Nucleus accumbens (tissue), 56 donors: ENCODE measurements at places on chromosomes 6 and 20.

- no peak for DNase-seq
Observed at GRCh38 chr20:40397467-40397866, 291.6 kb downstream of the MAFB start.

GRCh38 chr20:39645131-39645530 is 683.0 kb downstream of the DHX35 start:
- DNase-seq: no peak

DNA sequence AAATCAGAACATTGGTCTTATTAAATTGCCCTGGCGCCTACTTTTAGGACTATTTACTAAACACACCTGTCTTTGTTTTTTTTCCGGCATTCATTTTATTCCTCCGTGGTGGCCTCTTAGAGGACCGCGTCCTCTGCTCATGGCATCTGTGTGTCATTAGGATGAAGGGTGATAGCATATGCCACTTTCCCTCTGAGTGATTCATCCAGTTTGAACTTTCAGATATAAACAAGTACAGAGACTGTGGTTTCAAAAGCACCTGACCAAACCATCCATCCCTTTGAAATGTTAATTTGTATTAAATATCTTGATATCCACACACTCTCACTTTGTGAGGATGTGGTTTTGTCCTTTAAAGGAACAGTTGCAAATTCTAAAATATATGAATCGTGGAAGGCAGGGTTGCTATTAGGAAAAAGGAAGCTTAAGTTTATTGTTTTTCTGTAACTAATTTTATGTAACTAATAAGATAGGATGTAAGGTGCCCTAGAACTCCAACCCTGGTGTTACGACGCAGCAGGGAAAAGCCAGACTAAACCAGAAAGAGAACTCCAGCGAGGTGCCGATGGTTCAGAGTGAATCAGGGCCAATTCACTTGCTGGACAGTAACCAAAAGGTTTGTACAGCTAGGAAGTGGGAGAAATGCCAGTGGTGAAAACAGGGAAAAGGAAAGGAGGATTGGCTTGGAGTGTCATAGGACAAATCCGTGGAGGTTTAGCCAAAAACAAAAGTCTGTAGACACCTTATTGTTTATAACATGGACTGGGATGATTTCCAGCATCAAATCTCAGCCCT is 98.7 kb downstream of the SHLD1 start:
- DNase-seq: no peak

DNA sequence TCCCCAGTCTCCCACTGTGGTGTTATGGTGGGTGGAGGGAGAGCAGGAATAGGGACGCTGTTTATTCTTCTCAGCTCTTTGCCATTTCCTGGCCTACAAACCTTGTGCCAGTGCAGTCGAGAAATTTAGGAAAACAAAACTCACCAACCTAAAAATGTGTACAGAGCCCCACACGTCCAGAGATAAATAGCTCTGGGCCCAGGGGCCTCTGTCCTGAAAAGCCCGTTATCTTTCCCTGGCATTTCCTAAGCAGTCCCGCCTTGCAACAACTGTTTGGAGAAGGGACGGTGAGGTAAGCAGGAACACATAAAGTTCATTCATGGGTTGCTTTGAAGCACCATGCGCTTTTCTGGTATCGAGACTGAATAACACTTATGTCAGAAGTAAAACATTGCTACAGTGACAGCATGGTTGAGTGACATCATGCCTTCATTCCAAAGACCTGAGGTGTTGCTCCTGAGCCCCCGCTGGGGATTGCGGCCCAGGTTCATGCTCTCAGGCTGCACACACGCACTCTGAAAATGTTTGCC is 80.1 kb upstream of the NXT1 start:
- DNase-seq: no peak

- DNase-seq: no peak
Observed at GRCh38 chr20:59016795-59017492, 2.3 kb upstream of the TUBB1 start.

DNA sequence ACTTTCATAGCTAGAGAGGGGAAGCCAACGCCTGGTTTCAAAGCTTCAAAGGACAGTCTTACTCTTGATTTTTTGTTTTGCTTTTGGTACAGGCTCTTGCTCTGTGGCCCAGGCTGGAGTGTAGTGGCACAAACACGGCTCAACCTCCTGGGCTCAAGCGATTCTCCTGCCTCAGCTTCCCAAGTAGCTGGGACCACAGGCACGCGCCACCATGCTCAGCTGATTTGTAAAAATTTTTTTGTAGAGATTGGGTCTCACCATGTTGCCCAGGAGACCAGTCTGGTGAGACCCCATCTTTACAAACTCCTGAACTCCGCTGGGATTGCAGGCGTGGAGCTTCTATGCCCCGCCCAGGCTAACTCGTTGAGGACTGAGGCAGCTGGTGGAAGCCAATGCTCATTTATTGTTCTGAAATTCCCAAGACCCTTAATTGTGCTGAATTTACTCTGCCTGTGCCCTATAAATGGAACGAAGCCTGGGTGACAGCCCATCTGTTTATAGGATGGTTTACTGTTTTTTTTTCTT is 18.0 kb downstream of the SRSF3 start:
- DNase-seq: no peak

DNA sequence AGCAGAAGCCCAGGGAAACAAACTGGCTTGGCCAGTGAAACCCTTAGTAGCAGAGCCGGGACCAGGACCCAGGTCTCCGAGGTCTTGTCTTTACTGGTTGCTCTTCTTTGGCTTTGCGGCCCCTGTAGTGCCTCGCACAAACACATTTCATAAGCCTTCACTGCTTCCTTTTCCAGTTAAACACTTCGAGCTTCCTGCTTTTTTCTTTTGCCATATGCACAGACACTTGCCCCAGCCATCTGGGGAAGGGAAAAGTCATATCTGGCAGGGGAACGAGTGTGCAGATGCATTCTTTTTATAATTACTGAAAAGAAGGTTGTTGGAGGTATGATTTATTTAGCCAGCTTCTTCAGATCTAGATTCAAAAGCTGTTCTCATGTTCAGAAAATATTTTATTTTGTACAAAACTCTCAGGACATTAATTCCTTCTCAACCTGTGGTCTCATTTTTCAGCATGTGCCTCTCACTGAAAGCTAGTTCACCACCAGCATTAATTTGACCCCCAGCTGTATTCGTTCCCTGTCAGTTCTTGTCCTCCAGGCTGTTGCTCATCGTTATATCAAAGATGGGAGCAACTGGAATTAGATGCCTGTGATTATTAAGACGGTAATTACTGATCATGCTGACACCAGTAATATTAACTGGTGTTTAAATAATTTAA is 19.2 kb downstream of the KLHL32 start:
- DNase-seq: no peak

DNA sequence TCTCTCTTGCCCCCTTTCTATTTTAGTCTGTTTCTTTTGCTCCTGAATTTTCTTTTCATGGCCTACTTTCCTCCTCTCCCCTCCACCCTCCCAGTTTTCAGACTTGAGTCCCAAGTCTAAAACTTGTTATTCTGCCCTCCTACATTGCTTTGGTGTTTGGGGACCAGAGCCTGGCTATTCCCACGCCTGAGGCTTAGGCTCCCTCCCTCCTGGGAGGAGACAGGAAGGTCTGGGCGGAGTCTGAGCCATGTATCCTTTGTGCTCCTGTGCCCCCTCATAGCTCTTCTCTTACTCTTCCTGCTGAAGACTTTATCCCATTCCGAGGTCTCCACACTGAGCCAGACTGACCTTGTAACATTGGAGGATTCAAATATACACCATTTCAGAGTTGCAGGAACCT is 69.5 kb downstream of the DAAM2 start:
- DNase-seq: no peak

GRCh38 chr6:44494011-44494501 is 106.5 kb downstream of the CDC5L start:
- no peak for DNase-seq

DNA sequence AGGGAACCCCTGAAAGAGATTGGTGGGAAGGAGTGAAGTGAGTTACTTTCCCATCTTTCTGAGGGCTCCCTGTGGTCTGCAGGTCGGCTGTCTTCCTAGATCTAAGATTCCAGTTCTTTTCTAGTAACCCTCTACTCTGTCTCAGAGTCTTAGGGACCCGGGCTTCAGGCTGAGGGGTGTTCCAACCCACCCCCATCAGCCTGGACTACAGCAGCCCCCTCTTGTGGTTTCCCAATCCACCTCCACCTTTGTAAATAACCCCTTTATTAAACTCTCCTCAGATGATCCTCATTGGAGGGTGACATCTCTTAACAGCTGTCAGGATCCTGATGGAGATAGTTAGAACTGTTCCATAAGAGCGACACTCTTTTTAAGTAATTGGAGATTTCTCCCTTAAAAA is 300.4 kb downstream of the LRFN2 start:
- DNase-seq: no peak

DNA sequence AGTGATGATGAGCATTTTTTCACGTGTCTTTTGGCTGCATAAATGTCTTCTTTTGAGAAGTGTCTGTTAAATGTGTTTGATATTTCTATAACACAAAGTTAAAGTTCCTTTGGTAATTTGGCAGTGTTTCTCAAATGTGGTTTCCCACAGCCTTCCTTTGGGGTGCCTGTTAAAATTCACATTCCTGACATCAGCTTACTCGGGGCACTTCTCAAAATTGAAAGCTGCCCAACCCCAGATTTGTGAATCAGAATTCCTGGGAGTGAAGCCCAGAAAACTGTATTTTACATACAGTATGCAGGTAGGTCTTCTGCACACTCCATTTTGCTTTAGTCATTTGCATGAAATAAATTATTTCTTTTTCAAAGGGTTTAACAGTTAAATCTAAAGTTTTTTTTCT is 207.9 kb downstream of the GMPR start:
- DNase-seq: no peak

DNA sequence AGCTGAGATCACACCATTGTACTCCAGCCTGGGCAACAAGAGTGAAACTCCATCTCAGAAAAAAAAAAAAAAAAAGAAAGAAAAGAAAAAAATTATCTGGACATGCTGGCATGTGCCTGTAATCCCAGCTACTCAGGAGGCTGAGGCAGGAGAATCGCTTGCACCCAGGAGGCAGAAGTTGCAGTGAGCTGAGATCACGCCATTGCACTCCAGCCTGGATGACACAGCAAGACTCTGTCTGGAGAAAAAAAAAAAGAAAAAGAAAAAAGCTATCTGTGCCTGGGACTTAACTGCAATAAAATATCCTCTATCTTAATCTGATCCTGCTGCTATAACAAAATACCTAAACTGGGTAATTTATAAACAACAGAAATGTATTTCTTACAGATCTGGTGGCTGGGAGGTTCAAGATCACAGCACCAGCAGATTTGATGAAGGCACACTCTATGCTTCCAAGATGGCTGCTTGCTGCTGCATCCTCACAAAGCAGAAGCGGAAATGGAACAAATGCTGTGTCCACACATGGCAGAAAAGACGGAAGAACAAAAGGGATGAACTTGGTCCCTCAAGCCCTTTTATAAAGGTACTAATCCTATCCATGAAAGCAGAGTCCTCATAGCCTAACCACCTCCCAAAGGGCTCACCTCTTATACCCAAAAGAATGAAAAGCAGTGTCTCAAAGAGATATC is 273.3 kb upstream of the JARID2 start:
- no peak for DNase-seq

DNA sequence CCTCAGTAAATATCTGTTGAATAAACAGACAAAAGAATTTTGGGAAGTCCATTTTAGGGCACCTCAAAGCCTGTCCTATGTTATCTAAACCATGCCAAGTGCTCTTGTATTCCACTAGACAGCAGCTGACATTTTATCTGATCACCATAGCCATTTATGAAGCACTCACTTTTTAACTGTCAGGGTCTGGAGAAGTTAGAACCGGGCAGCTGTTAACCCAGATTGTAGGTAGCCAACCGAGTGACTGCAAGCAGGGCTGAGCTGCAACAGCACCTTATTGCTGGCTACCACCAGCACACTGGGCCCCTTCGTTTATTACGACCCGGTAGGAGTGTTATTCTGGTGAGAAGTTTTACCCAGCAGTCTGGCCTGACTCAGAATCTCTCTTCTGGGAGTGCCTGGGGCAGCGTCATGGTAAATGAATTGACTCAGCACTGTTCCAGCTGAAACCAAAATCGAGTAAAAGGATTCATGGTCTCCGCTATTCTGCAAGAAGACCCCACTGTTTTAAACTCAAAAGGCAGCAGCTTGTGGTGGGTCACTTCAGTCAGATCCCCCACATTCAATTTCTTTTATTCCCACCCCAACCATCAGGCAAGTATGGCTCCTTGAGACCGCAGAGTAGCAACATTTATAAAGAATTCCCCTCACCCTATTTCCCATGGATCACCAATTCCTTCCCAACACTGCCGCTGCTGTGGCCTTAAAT is 1.7 kb downstream of the UBE2V1 start:
- no peak for DNase-seq

DNA sequence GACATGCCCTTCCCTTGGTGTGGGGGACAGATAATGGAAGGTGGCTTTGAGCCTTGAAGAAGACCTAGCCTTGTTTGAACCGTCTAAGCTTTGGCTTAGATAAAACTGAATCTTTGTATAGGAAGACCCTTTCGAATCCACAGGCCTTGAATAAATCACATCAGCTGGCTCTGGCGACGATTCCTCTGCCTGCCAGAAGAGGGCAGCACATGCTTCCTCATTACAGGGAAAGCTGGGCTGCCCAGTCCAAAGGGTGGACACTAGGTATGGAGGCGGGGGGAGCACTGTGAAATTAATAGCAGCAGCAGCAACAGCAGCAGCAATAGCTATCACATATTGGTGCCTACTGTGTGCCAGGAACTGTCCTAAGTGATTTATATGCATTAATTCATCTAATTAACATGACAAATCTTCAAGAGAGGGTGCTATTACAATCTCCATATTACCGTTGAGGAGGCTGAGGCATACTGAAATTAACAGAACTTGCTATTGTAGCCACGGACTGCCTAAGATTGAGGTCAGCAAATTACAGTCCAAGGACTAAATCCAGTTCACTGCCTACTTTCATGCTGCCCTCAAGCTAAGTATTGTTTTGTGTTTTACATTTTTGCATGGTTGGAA is 85.1 kb downstream of the CLIC5 start:
- no peak for DNase-seq

- no peak for DNase-seq
Observed at GRCh38 chr6:89680150-89680549, 41.6 kb upstream of the LYRM2 start.

- no peak for DNase-seq
Observed at GRCh38 chr20:17155401-17155800, 71.4 kb upstream of the PCSK2 start.

GRCh38 chr6:191487-192312 is 100.6 kb upstream of the DUSP22 start:
- no peak for DNase-seq
